ENCODE measurements at places on chromosomes 3 and 15.

GRCh38 chr3:98034486-98034885, 629 bp downstream of the GABRR3 start:
- DNase-seq, result no peak

DNA sequence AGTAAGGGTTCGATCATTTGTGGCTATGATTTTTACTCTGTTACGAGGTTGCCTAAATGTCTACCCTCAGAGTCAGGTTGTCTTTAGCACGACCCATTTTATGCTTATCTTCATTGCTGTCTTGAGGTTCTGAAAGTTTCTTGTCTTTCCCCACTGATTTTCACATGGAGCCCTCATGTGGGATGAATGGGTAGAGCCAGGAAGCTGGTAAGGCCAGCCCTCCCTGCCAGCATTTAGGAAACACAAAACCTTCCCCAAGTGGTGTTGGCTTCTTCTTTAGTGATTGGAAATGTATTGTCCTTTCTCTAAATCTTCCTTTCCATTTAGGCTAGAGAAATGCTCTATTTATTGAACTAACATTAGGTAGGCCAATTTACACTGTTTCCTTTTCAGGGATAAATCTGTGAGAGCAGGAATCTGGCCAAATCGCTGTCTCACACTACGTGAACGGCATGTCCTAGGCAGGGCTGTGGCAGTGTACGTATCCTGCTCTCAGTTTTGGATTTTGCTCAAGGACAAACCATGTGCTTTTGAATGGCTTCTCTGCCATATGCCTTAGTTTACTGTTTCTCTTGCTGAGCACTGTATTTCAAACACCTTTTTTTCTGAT, 43.7 kb downstream of the MYZAP start:
- DNase-seq, result no peak

- no peak for DNase-seq
These were observed 115.0 kb downstream of the POLQ start for GRCh38 chr3:121430664-121431215.

- DNase-seq, result no peak
These were observed 342.7 kb downstream of the PLCL2 start for GRCh38 chr3:17227472-17227871.

DNA sequence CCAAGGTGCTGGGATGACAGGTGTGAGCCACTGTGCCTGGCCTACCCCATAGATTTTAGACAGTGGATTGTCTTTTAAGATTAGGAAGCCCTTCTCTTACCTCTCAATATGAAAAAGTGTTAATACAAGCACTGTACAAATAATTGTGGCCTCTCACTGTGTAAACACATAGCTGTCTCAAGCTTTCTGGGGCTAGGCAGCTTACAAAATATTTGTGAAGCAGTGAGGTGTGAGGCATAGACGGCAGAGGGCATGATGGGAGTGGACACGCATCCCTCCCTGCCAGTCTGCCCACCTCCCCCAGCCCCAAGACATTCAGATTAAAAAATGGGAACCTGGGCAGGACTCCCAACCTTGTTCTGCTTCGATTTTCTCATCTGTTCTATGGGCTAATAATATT, 34.6 kb downstream of the SQOR start:
- DNase-seq, result no peak

- no peak for DNase-seq
These were observed 112.6 kb downstream of the IGF1R start for GRCh38 chr15:98760975-98761374.

DNA sequence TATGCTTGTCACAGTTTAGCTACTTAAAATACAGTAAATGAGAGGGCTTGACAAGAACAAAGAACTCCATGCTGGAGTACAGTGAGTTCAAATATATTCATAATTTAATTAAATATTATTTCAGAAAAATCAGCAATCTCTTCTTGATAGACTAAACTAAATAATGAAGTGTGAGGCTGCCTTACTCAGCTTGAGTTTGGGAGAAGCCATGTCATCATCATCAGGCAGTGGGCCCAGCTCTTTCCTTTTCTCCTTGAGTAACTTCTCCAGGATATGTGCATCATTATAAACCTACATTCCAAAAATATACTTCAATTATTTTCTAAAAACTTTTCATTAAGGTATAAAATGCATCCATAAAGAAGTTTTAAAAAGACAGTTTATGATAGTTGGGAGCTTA, 70.5 kb downstream of the PBRM1 start:
- no peak for DNase-seq

DNA sequence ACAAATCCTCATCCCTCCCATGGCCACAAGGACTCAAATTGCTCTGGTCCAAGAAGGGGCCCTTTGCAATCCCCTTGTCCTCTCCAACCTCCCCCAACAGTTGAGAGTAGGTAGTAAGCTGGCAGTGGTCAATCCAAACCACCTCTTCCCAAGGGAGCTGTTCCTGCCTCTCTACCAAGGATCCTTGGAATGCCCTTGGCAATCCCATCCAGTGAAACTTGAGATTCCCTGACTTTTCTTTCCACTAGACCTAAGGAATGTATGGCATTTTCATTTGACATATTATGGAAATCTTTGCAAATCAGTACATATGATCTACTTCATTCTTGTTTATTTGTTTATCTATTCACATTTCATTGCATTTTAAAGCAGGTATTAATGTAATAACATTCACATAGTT, 4.8 kb upstream of the RBP2 start:
- DNase-seq, result no peak

- no peak for DNase-seq
These were observed 49.9 kb upstream of the FGD5 start for GRCh38 chr3:14768881-14769280.

DNA sequence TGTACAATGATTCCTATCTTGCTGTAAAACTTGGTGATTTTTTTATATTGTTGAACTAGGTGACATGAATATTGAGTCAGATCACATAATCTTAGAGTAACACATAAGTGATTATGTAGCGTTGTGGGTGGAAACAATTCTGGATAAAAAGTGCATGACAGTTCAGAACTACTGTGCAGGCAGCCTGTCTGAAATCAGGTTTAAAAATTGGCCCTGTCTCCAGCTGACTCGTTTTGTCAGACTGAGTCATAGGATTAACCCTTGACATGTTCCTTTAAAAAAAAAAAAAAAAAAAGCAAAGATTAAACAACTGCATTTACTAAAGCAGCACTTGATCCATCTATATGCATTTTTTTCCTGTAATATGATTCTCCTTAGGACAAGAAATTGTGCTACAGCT, 160.0 kb upstream of the CGNL1 start:
- no peak for DNase-seq

- no peak for DNase-seq
These were observed 5.9 kb upstream of the FMN1 start for GRCh38 chr15:33200444-33200843.

- DNase-seq, result no peak
These were observed 23.4 kb upstream of the DYNC1LI1 start for GRCh38 chr3:32593903-32594525.

DNA sequence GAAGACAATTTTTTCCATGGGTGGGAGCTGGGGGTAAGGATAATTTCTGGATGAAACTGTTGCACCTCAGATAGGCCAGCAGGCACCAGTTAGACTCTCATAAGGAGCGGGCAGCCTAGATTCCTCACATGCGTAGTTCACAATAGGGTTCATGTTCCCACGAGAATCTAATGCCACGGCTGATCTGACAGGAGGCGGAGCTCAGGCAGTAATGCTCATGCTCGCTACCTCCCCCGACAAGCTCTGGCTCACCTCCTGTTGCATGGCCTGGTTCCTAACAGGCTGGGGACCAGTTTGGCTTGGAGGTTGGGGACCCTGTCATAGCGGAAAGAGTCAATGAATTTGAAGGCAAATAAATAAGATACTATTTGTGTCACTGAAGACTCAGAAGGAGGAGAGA, 105.5 kb downstream of the PLD1 start:
- no peak for DNase-seq

GRCh38 chr3:129389572-129389937, 38.9 kb downstream of the EFCAB12 start:
- no peak for DNase-seq

DNA sequence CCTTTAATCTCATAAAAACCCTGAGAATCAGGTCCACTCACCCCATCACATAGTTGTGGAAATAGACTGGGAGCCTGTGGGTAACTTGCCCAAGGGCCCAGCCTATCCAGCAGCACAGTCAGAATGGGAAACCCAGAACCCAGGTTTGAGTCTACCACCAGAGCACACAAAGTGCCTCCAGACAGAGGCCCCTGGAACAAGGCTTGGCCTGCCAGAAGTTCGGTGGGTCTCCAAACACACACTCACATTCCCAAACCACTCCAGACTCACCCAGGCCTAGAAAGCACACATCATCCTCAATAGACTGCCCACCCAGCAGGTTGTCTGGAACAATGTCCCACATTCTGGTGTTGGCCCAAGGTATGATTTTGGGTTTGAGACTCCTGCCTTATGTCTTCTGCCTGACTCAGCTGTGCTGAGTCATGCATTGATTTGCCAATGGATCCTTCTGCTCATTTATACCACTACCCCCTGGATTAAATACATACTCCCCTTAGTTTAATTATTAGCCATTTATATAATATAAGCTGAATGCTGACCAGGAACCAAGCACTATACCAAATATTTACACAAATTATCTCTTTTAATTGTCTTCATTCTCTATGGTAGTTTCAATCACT, 4.5 kb downstream of the SLC12A8 start:
- DNase-seq, result no peak

DNA sequence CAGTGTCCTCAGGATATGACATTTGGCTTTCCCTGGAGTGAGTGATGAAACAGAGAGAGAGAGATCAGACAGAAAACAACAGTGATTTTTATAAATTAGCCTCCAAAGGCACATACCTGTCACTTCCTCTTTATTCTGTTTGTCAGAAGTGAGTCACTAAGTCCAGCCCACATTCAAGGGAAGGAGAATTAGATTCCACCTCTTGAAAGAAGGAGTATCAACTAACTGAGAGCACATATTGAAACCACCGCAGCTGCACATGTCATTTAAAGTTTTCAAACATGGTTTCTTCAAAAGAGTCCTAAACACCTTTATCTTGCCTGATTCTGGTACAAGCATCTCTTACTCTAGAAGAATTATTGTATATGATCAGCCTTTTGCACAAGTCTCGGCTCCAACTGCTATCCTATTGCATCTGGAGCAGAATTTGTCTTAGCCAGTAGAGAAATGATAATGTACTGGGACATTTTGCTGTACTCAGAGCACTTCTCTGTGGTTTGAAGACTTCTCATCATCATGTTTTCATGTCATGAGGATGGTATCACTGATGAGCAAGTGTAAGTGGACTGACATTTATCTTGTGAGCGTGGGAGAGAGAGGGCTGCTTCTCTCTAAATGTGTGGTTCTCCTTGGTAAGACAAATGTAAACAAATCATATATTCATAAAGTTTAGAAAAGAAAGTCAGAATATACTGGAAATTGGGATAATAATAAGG, 338.9 kb upstream of the CFAP20DC start:
- no peak for DNase-seq

- DNase-seq, result no peak
These were observed 20.5 kb downstream of the BOC start for GRCh38 chr3:113231827-113232253.

GRCh38 chr3:13085081-13085845, 12.0 kb upstream of the IQSEC1 start:
- no peak for DNase-seq

GRCh38 chr15:79357566-79357965, 46.7 kb downstream of the TMED3 start:
- no peak for DNase-seq

DNA sequence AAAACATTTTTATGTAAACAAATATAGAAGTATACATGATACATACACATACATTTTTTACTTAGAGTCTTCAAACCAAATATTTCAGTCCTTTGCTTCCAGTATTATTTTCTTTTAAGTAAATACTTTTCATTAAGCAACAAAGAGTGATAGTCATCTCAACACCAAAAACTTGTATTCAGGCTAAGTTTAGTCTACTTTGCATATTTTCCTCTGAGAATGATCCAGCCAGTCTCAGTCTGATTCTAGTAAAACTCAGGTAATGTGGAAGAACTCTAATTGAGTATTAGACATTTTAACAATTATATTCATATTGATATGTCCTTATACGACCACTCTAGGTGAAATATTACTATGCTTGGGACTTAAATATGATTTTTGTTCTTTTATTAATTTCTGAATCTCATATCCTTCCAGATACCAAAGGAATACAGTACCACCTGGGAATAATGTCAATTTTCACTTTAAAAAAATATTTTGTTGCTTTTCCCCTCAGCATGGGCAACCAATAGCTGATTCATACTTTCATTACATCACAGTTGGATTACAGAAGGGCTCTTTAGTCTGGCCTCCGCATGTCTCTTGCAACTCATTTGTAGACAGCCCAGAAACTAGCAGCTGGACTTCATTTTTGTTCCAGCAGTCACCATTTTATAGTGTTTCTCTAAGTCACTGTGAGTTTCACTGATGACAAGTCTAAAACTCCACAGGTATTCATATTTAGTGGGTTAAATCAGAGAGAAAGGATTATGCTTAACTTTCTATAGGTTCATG, 390.4 kb downstream of the ZBTB20 start:
- DNase-seq, result no peak

DNA sequence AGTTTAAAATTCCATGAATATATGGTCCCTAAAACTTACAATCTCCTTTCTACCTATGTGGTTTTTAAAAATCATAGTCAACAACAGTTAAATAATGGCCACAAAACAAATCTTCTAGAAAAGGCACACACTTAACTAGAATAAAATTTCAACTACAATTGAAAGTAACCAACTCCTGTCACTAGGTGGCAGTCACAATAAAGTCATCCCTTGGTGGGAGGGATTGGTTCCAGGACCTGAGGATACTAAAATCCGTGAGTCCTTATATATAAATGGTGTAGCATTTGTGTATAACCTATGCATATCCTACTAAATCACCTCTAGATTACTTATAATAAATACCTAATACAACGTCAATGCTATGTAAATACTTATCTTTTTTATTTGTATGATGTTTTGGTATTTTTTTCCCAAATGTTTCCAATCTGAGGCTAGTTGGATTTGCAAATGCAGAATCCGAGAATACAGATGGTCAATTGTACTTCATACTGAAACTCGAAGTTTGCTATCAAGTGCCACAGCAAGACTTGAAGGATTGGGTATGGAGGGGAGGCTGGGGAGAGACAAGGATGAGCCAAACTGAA, 172.6 kb downstream of the FMN1 start:
- DNase-seq, result no peak

GRCh38 chr3:181635141-181635540, 76.6 kb upstream of the SOX2 start:
- no peak for DNase-seq

DNA sequence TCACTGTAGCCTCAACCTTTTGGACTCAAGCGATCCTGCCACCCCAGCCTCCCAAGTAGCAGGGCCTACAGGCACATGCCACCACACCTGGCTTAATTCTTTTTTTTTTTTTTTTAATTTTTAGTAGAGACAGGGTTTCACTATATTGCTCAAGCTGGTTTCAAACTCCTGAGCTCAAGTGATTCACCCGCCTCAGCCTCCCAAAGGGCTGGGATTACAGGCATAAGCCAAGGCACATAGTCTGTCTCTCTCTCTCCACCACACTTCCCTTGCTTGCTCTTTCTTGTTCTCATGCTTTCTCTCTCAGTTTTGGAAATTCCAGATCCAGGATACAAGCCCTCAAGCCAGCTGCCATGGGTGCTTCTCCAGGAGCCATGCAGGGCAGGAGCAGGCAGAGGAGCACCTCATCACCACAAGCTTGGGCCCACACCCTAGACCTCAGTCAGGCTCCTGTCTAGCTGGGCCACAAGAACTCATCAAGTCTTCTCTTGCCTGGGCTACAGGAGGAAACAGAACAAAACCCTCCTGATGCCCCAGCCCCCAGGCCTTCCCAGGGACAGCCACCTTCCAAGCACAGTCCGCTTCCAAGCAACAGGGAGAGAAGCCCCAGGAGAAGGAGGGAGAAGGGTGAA, 145.3 kb upstream of the LPP start:
- DNase-seq, result no peak

GRCh38 chr3:140198242-140198641, 263.3 kb downstream of the CLSTN2 start:
- no peak for DNase-seq
